ENCODE measurements at places on chromosomes 1 and 21.

DNA sequence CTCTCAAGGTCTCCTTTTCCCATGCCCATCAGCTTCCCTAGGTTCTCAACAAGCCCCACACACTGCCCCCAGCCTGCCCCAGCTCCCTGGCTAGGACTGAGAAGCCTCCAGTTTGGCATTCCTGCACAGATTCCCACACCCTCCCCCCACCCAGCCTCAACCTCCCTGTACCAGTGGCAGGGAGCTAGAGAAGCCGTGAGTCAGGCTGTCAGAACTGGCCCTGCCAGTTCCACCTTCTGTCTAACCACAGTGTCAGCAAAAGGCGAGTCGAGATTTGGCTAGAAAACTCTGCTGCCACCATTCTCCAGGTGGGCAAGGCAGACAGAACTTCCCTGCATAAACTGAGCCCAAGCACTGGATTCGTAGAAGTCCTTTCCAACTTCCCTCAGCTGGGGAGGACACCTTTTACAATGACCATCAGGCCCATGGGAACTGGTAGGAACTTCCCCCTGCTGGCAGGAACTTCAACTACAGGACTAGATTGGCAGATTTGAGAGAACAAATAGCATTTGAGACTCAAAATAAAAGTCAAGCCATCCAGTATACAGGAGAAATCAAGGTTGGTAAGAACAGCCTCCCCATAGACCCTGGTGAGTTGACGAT lies 31.0 kb downstream of the TNNT2 start:
- DNase-seq: no peak

DNA sequence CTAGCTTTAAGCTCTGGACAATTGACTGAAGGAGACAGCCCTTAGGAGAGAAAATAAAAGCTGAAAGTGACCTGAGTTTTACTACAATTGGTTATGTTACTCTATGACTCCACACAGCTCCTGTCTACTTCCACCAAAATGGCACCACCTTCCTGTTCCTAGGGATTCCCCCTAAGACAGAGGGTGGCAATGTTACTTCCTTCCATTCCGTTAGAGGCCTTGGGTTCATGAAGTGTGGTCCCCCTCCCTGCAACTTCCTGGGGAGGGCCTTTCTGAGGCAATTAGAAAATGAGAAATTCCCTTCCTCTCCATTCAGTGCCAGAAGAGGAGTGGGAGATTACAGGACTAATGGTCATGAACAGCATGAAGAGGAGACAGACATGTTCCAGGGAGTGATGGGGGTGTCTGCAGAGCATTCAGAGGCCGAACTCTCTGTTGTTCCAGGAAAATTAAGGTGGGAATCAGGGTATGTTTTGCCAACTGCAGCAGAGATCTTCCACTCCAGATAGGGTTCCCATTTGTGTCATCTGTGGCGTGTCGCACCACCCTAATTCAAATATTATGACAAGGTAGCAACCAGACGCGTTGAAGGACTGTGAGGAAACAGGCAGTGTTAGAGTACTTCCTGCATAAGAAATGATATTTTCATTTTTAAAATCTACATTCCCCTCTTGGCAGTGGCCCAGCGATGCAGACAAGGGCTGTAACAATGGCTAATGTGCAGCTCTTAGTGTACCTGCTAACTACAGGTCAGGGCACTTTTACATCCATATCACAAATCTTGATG lies 53.1 kb upstream of the TRIM67 start:
- no peak for DNase-seq

- DNase-seq: no peak
These were observed 23.2 kb downstream of the CD1D start for GRCh38 chr1:158203693-158204457.

DNA sequence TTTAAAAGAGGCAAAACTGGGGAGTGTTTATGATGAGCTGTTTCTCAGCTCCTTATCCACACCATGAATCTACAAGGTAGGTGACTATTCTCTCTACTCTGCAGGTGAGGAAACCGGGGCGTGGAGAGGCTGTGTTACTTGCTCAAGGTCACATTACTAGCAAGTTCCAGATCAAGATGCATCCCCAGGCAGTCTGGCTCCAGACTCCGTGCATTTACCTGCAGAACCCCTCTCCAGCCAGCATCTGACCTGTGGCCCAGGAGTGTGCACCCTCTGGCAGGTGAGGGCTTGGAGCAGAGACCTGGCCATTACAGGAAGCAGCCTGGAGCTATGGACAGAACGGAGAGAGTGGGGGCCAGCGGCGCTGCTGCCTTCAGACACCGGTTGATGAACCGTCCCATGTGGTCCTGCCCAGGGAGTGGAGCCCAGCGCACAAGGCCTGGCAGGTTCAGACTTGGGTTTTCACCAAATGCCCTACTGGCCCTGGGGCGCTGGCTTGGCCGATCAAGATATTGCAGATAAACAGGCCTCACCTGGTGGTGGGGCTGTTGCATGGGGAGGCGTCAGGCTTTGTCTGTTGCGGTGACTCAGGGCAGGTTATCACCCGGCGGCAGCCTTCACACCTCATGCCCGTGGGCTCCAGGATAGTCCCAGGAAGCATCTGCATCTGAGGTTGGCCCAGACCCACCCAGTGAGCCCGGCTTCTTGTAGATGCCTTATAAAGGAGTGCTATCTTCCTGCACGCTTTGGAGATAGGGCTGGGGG lies 29.2 kb upstream of the WNT4 start:
- DNase-seq: no peak

DNA sequence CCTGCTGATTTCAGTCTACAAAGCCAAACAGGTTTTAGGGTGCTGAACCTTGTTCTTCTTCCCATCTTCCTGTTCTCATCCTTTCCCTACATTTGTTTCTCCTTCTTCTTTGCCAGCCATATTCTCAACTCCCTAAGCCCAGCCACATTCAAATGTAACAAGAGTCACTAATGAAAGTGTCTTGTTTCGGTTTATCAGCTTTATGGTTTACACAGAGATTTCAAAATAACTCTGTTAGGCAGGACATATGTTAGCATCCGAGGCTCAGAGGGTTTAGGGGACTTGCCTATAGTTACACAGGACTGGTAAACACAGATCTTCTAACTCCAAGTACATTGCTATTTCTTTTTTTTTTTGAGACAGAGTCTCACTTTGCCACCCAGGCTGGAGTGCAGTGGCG lies 61.3 kb downstream of the NDUFS5 start:
- no peak for DNase-seq

DNA sequence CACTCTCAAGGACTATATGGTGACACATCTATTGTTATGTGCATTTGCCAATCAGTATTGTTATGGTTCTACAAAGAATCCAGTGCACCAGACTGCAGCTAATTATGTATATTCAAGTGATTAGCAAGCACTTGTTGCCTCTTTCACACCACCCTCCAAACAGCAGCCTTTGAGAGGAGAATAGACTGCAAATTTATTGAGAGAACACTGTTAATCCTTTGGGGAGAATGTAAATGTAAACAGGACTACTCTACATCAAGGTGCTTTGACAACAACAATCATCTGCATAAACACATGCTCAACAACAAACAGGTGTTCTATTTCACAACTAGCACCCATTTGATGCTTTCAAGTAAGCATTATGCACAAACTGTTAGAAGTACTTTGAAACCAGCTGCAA lies 117.4 kb downstream of the AKT3 start:
- no peak for DNase-seq

DNA sequence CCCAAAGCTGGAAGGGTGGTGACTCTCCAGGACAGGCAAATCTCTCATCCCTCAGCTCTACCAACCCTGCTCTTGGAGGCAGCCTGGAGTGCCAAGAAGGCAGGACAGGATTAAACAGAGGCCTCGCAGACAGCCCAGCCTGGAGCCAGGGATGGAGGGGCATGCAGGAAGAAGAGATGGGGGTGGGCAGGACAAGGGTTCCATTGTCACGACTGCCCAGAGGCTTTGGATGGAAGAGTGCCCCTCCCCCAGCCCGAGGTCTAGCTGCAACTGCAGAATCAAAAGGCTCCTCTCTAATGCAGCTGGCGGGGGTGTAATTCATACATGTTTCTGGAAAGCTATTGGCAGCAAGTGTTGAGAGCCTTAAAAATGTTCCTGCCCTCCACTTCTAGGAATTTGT lies 8.8 kb downstream of the RAB7B start:
- no peak for DNase-seq

DNA sequence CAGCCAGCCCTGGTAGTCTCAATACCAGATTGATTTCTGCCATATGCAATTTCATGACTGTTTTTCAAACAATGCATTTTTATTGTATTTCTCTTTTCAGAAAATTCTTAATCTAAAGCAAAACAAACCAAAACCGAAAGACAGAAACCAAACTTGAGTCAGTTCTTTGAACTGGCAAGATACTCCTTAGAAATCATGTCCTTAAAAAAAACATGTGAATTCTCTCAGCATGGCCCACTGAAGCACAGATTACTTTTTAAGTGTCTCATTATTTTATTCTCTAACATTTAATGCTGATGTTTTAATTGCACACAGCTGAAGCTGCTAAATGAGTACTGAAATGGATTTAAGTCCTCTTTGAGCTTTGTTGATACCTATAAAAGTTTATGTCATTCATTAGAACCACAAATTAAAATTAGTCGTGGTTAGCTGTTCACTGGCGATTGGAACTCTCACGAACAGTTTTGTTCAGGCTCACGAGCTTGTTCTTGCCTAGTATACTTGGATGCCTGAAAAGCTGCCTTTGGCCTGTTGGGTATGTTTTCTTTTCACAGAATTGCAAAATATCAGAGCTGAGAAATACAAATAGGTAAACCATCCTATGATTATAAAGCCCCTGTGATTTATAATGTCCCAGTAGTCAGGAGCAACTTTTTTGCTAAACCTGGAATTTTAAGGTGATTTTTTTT lies 87.5 kb downstream of the CAMTA1 start:
- DNase-seq: no peak

GRCh38 chr21:34846601-34847112 lies 177.9 kb downstream of the CLIC6 start:
- DNase-seq: no peak

DNA sequence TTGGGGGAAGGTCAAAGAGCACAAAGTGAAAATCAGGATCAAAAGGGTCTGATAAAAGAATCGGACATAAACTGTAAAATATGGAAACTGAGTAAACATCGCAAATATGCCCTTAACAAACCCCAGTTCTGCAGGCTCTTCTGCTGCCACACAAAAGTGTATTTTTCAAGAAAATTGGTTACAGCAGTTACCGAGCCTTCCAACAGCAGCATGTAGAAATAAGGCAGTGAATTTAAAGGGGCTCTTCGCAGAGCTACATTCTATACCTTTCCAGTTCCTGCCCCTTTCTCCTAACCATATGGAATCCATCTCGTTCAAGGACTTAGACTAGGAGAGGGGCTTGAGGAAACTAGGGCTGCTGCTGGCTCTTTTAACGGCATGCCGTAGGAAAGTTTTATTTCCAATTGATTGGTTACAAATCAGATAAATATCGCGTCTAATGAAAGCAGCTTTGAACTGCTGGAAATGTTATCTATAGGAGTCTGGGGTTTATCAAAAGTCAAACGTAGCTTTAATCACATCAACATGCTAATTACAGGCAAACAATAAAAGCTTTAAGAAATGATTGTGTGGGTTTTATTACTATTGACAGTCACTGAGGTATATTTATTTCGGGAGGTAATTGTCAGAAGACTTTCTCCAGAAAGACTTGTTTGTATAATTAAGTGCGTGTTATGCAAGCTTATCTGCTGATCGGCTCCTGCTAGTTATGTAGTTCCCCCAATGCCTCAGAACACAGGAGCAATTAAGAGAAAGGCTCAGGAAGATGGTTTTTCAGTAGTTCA lies 59.1 kb downstream of the GORAB start:
- DNase-seq: no peak

DNA sequence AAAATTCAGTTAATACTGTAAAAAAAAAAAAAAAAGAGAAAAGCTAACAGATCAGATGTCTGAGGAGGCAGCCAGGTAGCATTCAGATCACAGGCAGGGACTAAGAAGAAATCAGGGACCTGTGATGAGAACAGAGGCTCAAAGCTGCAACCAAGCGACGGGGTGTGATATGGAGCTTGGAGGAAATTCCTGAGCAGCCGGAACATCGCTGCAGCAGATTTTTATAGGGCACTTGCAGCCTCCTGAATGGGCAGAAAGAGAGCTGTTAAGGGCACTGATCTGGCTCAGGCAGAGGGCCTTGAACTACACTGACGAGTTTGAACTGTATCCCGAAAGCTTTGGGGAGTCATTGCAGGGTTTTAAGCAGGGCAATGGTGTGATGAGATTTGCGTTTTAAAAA lies 315.4 kb downstream of the ADGRL2 start:
- no peak for DNase-seq

DNA sequence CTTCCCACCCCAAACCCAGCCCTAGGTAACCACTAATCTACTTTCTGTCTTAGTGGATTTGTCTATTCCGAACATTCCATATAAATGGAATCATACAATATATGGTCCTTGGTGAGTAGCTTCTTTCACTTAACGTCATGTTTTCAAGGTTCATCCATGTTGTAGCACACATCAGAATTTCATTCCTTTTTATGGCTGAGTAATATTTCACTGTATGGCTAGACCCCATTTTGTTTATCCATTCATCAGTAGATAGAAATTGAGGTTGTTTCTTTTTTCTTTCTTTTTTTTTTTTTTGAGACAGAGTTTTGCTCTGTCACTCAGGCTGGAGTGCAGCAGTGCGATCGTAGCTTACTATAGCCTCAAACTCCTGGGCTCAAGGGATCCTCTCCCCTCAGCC lies 3.2 kb downstream of the SPATA21 start:
- DNase-seq: no peak

DNA sequence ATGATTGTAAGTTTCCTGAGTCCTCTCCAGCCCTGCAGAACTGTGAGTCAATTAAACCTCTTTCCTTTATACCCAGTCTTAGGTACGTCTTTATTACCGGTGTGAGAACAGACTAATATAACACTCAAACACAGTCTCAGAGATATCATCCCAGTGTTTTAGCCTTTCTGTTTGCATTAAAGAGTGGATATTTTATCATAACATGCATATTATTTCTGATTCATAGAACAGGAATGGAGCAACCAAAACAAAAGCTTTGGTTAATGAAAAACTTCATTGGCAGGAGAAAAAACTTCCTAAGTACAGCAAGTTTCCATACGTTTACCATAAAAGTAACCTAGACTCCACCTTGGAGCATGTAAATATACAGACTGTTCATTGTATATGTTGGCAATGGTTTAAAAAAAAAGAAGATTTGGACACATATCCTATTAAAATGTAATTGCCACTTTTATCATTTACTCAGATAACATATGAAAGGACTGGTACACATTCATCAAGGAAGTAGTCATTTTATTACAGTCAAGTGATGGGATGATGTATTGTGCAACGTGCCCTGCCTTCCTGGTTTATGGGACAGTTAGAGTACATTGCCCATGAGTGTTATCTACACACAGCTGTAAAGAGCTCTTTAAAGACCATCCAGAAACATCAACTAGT lies 144.8 kb downstream of the ETS2 start:
- no peak for DNase-seq

GRCh38 chr1:43239484-43239883 lies 30.3 kb upstream of the TMEM125 start:
- no peak for DNase-seq

GRCh38 chr1:55275941-55276341 lies 60.8 kb upstream of the USP24 start:
- no peak for DNase-seq

DNA sequence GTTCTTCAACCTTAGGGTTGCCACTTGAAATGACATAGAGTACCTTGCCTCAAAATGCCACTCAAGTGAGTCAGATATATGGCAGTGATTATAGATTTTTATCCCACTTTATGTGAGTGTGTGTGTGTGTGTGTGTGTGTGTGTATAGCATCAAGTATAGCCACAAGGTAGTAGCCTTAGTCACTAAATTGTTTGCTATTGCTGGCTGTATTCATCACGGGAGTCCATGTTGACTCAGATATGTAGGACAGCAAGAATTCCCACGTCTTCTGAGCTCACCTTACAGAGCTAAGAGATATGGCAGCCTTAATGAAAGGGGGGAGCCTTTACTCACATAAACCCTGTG lies 9.3 kb downstream of the ETS2 start:
- no peak for DNase-seq

- DNase-seq: peak; percentile 72
These were observed 129.2 kb upstream of the SYT6 start for GRCh38 chr1:114282751-114283403.
